ENCODE measurements at places on chromosomes 3 and 15.

DNA sequence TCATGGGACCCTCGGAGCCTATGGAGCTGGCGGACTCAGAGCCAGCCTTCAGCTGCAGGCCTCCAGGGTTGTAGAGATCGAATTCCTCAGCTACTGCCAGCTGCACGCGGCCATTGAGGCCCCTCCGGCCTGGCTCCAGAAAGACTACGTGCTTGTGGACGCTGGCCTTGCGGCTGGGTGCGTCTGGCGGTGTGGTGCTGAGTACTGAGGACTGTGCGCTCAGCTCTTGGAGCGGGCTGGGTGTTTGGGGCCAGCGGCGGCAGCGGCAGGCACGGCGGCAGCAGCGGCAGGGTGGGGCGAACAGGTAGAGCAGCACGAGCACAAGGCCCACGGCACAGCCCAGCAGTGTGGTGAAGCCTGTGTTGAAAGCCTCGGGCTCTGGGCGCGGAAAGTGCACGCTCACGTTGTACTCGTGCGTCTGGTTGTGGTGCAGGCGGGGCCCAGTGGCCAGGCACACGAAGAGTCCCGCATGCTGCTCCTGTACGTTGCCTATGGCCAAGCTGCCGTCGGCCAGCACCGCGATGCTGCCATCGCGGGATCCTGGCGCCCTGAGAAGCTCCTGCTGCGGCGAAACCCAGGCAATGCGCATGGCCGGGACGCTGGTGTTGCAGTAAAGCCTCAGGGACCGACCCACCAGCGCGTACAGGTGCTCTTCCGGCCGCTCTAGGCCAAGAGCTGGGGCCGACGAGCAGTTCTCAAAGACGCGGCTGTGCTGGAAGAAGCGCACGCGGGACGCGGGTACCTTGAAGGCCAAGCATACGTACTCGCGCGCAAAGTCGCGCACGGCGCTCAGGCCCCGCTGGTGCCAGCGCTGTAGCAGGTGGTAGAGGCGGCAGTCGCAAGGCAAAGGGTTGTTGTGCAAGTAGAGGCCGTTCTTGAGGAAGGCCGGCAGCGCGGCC, 1.3 kb downstream of the AMIGO3 start:
- DNase-seq, result no peak

GRCh38 chr3:56919137-56919796, 117.5 kb upstream of the ARHGEF3 start:
- DNase-seq, result no peak

- no peak for DNase-seq
Observed at GRCh38 chr3:185852635-185853034, 27.8 kb upstream of the IGF2BP2 start.

GRCh38 chr3:155553780-155554179, 191.1 kb downstream of the PLCH1 start:
- no peak for DNase-seq

- DNase-seq, result no peak
Observed at GRCh38 chr15:44447772-44448376, 20.4 kb downstream of the CTDSPL2 start.

DNA sequence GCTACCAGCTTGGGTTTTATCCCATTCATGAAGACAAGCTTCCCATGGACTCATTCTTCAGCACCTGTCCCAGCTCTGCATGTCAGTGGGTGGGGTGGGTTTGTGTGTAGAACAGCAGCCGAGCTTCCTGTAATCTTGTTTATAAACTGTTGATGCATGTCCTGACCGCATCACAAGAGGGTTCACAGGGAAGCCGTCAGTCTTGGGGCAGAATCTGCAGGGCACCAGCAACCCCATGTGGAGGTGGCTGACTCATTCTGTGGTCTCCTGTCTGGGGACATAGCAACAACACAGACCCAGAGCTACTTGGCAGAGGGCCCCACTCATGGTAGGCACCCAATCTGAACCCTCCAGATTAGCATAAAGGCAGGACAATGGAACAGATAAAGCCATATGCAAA, 35.6 kb downstream of the DAPK2 start:
- DNase-seq, result peak; percentile 72

GRCh38 chr3:126896067-126896441, 86.9 kb upstream of the PLXNA1 start:
- no peak for DNase-seq

Measured in stimulated activated CD4-positive, alpha-beta T cell treated with anti-CD3 and anti-CD28 coated beads, Interleukin-1b, Interleukin-23, amount 100 ng/mL, for 1 hour (primary cell).